Cortex of kidney (tissue), 1 donor: ENCODE measurements at places on chromosomes 2 and 18.

GRCh38 chr2:122236152-122236874 lies 480.9 kb downstream of the TSN start:
- no peak for DNase-seq

DNA sequence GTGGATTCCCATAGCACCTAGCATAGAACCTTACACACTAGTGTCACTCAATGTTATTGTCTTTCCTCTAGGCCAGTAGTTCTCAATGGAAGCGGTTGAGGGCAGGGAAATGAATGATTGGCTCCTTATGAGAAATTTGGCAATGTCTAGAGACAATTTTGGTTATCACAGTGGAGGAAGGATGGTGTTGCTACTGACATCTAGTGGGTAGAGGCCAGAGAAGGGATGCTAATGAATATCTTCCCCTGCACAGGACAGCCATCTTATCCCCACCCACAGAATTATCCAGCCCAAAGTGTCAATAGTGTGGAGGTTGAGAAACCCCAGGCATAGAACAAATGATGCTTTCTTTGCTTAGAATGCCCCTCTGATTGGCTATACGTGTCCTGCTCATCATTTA lies 15.8 kb downstream of the C18orf63 start:
- no peak for DNase-seq

- DNase-seq = no peak
These were observed 75.8 kb downstream of the NRP2 start for GRCh38 chr2:205758051-205758450.

GRCh38 chr2:46311651-46312223 lies 14.5 kb downstream of the EPAS1 start:
- DNase-seq = no peak

DNA sequence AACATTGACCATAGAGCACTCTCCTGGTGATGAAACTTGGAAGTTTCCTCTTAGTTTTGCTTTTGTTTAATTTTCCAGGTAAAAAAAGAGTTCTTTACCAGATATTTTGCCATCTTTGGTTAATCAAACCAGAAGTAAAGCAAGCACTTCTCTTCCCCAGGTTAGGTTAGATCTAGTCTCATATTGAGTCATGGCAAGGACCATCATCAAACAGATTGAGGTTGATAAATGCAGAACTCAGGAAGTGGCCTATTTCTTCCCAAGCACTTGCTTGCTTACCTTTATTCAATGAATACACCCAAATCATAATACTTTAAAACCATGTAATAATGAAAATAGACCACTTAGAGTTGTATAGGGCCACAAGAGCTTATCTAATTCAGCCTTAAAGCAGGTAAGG lies 23.4 kb downstream of the DNAH6 start:
- DNase-seq = no peak

DNA sequence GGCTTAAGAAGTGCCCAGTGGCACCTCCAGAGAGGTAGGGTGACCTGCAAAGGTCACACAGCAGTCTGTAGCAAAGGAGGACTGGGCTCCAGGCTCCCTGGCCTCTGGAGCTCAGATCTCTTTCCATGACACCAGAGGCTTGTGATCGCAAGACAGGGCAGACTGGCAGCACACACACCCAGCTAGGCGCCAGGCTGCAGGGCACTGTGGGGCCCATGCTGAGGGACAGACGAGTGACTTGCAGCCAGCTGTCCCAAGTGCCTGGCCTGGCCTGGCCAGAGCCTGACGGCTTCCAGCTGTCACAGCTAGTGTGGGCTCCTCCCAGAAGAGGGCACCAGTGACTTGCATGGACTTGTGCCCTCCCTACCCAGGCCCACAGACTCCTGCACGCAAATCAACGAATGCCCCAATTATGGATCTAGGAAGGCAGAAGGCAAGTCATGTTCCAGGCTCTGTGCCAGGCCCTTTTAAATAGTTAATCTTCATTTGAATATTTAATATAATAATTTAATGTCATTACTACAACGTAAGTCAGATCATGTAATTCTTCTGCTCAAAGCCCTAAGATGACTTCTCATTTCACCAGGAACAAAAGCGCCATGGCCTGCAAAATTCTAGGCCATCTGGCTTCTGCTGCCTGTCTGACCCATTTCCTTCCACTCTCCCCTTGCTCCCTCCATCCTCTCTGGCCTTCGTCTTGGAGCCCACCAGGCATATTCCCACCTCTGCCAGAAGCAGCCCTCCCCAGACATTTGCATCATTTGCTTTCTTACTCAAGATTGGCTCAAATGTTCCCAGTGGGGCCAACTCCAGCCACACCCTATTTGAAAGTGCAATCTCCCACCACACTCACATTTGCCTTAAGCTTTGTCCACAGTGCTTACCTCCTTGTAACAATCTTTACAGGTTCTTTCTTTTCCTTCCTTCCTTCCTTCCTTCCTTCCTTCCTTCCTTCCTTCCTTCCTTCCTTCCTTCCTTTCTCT lies 3.7 kb upstream of the SPEG start:
- DNase-seq = no peak

DNA sequence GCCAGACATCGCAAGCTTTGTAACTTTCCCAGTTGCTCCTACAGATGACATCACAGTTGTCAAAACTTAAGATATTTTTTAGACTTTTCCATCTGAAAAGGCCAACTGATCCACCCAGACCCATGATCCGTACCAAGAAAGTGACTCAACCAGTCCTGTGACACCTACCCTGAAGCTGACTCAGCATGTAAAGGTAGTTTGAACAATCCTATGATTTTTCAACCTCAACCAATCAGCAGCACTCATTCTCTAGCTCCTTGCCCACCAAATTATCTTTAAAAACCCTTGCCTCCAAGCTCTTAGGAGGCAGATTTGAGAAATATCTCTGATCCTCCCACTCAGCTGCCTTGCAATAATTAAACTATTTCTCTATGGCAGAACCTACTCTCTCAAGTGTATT lies 1686.7 kb upstream of the LRRTM1 start:
- DNase-seq = no peak

DNA sequence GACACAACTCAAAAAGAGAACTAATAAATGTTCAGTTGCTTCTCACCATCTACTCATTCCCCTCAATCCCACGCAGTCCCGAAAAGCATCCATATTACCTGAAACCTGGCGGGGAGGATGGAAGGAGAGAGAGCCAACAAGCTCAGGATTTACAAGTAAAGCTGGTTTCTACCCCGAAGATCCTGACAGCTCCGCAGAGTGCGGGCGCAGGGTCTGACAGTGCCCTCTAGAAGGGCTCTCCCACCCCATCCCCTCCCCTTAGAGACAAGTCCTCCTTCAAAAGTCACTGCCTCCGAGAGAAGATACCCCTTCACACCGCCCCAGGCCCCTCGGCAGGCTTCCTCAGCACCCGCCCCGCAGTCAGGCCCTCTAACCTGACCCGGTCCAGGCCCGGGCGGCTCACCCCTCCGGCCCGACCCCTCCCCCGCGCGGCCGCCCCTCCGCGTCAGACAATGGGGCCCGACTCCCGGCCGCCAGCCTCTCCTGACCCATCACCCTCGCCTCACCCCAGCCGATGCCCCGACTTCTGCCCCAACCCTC lies 550 bp downstream of the RAB1A start:
- DNase-seq = no peak

GRCh38 chr2:129760669-129761068 lies 218.8 kb upstream of the RAB6C start:
- no peak for DNase-seq

- DNase-seq = no peak
These were observed 449.6 kb downstream of the TNS1 start for GRCh38 chr2:217553202-217553601.

- DNase-seq = no peak
These were observed 78.4 kb downstream of the SETBP1 start for GRCh38 chr18:44758861-44759631.

DNA sequence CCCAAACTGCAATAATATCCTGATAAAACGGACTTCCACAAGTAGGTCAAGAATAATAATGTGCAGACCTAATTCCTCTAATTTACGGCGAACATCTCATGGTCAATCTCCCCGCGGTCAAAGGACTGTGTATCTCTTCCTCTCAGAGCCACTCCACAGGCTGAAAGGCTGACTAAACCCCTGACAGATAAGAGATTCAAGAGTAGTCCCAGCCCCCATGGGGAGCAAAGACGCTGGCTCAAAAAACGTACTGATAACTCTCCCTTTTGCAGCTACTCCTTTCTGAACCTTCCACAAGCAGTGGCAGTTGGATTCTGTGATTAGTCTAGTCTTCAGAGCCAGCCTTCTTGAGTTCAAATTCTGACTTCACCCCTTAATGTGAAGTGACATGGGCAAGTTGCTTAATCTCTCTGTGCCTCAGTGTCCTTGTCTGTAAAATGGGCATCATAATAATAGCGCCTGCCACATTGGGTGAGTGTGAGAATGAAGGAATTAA lies 19.7 kb upstream of the IL18R1 start:
- DNase-seq = no peak

- DNase-seq = no peak
These were observed 57.1 kb downstream of the FBLN7 start for GRCh38 chr2:112195167-112195766.

DNA sequence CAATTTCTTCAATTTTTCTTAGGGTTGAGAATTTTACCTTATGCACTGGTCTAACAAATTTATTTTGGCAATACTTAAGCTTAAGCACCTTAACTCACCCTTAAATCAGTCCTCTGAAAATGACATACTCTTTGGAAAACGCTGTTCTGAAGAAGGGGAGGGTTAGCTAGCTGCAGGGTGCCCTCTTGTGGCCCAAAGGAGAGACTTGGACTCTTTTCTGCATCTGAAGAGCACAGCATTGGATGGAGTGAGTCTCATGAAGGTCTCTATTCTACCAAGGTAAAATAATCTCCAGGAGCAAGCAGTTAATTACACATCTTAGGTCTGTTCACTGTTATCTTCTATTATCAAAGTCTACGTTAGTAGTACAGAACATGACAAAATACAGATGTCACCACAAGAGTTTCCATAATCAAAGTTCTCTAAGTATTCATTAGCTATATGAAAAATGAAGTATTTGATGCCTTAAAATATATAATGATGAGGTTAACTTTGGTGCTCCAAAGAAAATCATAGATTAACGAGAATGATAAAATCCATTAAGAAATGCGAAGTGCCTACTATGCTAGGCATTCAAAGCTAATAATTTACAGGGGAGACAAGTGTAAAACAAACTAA lies 24.4 kb downstream of the PUM2 start:
- DNase-seq = no peak

DNA sequence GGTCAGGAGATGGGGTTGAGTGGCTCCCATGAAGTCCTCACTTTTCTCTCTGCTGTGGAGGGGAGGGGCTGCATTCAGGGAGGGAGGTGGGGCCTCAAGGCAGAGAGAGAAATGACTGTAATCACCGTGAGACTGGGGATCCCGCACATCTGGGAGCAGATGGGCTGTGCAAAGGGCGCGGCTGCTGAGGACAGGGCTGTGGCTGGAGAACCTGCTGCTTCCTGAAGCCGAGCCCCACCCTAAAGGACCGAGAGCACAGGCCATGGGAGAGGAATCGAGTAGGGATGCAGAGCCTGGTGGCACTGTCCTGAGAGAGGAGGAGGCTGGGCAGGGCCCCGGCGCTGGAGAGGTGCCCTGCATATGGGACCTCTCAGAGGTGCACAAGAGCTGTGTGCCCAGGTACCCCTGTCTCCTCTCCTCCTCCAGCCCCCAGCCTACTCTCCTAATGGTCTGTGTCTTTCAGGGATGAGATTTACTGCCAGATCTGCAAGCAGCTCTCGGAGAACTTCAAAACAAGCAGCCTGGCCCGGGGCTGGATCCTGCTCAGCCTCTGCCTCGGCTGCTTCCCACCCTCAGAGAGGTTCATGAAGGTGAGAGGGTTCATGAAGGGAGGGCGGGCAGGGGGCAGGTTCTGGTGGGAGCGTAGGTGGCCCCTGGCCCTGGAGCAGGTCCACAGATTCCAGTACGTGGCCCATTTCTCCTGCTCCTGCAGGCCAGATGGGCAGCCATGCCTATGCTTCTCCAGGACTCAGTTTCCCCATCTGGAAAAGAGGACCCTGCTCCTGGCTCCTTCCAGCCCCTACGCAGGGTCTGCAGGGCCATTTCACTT lies 25.9 kb upstream of the GPR17 start:
- DNase-seq = no peak

- DNase-seq = no peak
These were observed 35.0 kb upstream of the GLI2 start for GRCh38 chr2:120700659-120701058.

DNA sequence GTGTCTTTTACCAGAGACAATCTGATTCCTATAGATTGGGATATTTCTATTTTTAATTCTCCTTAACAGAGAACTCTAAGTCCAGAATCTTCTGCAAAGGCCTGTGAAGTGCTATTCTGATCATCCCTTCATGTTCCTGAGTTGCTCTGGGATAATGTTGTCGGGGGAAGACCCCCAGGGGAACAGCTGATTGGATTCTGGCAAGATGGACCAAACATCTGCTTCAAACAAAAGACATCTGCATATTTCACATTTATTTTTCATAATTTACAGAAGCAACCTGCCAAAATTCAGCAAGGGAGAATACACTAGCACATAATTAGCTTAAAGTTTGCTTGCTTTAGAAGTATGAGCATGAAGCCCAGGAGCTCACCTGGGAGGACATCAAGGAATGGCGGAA lies 116.0 kb upstream of the ETAA1 start:
- DNase-seq = no peak

GRCh38 chr2:137205324-137205723 lies 440.0 kb downstream of the THSD7B start:
- no peak for DNase-seq

DNA sequence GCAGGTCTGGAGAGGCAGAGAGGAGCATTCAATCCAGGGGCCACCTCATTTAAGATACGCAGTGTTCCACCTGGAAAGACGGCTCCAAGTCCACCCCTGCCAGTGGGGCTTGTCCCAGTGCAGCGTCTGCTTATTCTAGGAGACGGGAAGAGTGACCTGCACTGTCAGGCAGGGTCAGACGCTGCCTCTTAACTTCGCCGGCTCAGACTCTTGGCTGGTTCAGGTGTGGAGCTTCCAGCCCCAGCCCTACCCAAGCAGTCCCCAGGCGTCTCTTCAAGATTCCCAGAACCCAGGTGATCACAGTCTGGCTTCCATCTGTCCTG lies 208.5 kb downstream of the TFCP2L1 start:
- no peak for DNase-seq

DNA sequence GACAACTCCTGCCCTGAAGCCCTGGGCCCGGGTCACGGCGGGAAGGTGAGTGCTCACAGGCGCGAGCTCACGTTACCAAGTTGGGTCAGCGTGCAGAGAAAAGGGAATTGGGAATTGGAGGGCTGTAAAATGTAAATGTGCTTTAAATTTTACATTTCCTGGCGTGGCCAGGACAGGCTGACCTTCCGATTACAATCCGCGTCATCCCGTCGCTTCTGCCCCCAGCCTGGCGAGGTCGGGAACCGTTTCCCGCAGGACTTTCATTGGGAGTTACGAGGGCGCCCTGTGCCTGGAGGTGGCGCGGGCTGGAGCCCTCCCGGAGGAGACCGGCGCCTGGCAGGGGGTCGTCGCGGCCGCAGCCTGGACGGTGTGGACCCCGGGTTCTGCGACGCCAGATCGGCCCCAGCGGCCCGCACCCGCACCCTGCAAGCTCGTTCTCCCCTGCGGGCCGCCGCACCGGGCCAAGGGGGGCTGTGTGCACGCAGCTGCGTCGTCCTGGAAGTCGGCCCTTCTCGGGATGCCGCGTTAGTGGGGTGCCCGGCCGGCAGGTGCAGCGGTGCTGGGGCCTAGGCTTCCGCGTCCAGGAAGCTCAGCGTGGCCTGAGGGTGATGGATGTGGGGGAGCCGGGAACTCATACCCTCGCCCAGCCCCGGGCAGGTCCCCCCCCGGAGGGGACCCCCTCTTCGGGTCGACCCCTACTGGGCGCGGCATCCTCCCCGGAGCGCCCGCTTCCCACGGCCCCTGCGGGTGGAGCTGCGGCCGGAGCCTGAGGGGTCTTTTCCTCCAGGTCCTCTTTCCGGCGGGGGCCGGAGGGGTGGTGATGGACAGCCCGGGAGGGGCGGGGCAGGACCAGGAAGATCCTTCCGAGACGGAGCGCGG lies 63.9 kb downstream of the LRRFIP1 start:
- DNase-seq = no peak

- DNase-seq = no peak
These were observed 33.5 kb downstream of the KLHL29 start for GRCh38 chr2:23418461-23418911.
